Kidney capillary endothelial cell (primary cell): ENCODE measurements at places on chromosomes 1 and 21.
A peak's percentile ranks its signal among the peaks of the same experiment; 100 is the strongest.

DNA sequence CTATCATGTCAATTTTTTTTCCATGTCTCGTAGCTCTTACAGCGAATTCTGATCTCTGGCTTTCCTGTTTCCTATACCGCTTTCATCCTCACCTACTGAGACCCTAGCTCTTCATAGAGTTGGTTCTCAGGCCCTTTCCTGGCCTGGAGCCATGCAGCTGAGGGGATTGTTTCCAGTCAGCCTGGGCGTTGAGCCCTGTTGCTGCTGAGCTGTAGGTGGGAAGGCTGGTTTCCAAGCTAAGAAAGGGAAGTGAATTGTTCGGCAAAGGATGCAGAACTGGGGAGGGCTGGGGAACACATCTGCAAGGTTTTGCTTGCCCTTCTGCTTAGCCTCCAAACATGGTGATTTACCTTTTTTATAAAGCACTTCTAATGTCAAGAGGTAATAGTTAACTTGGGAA lies 41.5 kb downstream of the SPATA46 start:
- DNase-seq: no peak

- no peak for DNase-seq
These were observed 49.5 kb downstream of the DR1 start for GRCh38 chr1:93395195-93395594.

DNA sequence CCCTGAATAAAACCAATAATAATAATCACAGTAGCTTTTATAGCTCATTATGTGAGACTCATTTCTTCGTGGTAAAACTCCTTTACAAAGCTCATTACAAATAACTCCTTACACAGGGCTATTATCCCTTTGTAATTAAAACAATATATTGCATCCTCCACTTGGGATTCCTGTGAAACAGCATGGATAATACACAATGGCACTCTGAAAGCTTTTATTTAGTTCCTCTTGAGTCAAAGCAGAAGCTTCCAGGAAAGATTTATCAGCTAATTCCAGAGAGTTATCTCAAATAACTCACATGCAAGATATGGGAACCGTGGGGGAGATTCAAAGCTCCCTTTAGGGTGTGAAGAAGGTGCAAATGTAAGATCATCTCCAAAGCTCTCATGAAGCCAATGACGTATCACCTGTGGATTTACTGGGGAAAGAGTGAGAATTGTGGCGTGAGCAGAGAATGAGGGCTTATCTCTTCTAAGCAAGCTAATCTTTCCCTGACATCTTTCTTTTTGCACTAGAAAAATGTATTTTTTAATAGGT lies 60.4 kb upstream of the GJA5 start:
- no peak for DNase-seq

GRCh38 chr1:85628791-85629531 lies 48.4 kb downstream of the CCN1 start:
- DNase-seq: peak; percentile 47

DNA sequence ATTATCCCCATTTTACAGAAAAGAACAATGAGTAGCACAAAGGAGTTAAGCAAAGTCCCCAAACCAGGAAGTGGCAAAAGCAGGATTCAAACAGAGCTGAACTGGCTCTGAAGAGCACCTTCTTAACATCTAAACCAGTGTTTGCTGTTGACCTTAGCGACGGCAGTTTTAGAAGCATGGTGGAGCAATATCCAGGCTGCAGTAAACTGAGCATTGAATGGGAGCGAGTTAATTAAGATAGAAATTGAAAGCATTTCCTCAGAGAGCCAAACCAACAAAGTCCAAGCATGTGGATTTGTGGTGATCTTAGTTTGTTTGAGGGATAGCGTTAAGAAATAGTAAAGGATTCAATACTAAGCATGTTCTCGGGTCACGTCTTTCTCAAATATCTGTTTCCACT lies 13.4 kb upstream of the ZNF281 start:
- DNase-seq: no peak

- DNase-seq: no peak
These were observed 149.4 kb upstream of the COL6A1 start for GRCh38 chr21:45831991-45832740.

- DNase-seq: no peak
These were observed 81.5 kb upstream of the ZP4 start for GRCh38 chr1:237972186-237972585.

DNA sequence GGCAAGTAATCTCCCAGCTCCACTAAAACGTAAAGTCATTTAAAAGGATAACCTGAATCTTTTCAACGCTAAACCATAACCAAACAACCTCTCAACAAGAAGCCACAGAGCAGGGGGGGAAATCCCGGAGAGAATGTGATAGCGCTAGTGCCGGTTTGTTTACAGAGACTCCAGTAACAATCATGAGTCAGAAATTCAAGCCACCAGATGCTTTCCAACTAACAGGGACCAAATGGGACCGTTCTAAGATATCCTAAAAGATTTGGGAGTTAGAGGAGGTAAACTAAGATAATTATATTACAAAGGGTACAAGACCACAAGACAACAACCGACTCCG lies 825 bp downstream of the DCAF8 start:
- DNase-seq: peak; percentile 48

- DNase-seq: no peak
These were observed 58.4 kb upstream of the PARP1 start for GRCh38 chr1:226466296-226466695.

DNA sequence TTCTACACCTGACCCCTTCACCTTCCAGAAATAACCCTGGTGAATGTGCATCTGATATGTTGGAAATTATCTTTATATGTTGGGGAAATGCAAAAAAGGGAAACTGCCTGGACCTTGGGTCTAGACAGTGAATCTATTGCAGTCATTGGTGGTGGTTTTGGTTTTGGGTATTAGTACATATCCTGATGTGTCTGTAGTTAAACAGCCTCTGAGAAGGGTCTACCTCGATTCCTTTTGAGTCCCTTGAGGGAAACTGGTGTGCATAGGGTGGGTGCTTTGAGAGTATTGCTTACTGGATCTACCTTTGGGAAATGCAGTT lies 127.3 kb upstream of the KIAA0040 start:
- DNase-seq: no peak
